ENCODE measurements at places on chromosomes 1 and 21. TPM values are rescaled to one million over a fixed set of nuclear protein-coding genes. Genes with fewer than 3 reads are reported as not detected.

GRCh38 chr1:103516693-103517092 lies 8.8 kb upstream of the RNPC3 start:
- DNase-seq, result peak; percentile 73

- DNase-seq, result no peak
Observed at GRCh38 chr1:156608036-156608674, 6.9 kb upstream of the GPATCH4 start.

Gene LAPTM5
- polyA plus RNA-seq, result 0.40 TPM

DNA sequence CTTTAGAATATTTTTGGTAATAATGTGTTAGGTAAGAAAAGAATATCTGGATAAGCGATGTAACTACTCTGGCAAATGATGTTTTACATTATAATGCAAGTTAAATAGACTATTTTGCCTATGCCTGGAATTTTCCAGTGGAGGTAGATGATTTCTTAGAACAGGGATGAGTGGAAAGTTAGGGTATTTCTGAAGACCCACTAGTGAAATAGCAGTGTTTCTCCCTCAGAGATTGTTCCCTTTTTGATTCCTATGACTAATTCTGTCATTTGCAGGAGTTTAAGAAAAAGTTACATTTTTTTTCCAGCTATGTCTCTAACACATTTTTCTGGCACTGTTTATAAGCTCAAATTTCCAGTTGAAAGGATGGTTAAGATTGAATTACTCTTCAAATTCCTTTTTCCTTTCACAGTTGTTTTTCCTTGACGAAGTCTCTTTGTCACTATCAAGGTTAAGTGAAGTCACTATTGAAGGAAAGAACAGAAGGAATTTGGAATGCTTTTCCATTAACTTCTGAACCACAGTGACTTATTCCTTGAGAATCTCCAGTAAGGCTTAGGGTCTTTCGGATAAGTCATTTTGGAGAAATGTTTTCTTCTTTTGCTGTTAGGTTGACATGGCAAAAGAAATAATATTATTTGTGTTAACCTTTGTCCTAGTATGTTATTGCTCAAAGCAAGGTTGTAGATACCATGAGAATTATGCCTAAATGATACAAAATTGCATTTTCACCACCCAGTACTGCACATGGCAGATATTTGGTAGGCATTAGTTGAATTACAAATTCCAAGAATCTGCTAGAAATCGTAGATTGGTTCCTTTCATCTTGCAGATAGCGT lies 42.9 kb upstream of the ZNF326 start:
- no peak for DNase-seq

- DNase-seq, result no peak
Observed at GRCh38 chr1:18936814-18937481, 19.5 kb downstream of the IFFO2 start.

- DNase-seq, result no peak
Observed at GRCh38 chr1:243601720-243602119, 248.3 kb downstream of the AKT3 start.

- no peak for DNase-seq
Observed at GRCh38 chr21:24339406-24339805, 1267.9 kb downstream of the MRPL39 start.

- no peak for DNase-seq
Observed at GRCh38 chr1:202642619-202643291, 67.5 kb downstream of the SYT2 start.

- DNase-seq, result peak; percentile 17
Observed at GRCh38 chr1:181324797-181325616, 158.3 kb upstream of the CACNA1E start.

GRCh38 chr1:207393610-207394009 lies 60.5 kb upstream of the CR2 start:
- DNase-seq, result peak; percentile 88

DNA sequence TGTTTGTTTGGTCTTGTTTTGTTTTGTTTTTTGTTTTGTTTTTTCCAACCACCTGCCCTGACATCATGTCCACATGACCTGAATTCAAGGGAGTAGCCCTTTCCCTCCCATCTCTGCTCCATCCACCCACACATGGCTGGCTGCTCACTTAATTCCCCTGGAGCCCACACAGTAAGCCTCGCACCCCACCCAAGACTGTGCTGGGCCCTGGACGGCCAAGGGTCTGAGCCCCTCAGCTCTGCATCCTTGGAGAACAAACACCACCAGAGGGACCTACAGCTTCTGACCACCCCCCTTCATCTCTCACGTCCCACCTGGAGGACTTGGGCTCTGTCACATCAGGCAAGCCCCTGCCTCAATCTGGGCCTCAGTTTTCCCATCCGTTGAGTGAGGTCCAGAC lies 39.1 kb downstream of the MATN1 start:
- DNase-seq, result no peak

DNA sequence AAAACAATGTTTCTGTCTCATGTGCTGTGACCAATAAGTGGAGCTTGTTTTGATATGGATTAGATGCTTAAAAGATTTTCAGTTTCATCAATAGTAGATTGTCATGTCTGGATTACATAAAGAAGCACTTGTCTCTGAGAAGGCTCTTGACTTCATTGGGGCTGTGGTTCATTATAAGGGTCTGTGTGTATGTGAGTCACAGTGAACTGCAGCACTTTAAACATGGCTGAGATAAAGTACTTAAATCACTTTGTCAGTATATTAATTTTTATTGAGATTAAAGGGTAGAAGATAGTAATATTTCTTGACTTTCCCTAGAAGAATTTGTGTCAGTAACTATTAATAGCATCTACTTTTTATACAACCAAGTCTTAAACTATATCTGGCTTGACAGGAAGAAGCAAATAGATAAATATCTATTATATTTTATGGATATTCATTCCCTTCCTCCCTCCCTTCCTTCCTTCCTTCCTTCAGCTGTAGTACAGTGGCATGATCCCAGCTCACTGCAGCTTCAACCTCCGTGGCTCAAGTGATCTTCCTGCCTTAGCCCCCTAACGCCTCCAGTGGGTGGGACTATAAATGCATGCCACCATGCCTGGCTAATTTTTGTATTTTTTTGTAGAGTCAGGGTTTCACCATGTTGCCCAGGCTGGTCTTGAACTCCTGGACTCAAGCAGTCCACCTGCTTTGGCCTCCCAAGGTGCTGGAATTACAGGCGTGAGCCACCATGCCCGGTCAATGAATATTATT lies 48.8 kb downstream of the ZFYVE9 start:
- no peak for DNase-seq

DNA sequence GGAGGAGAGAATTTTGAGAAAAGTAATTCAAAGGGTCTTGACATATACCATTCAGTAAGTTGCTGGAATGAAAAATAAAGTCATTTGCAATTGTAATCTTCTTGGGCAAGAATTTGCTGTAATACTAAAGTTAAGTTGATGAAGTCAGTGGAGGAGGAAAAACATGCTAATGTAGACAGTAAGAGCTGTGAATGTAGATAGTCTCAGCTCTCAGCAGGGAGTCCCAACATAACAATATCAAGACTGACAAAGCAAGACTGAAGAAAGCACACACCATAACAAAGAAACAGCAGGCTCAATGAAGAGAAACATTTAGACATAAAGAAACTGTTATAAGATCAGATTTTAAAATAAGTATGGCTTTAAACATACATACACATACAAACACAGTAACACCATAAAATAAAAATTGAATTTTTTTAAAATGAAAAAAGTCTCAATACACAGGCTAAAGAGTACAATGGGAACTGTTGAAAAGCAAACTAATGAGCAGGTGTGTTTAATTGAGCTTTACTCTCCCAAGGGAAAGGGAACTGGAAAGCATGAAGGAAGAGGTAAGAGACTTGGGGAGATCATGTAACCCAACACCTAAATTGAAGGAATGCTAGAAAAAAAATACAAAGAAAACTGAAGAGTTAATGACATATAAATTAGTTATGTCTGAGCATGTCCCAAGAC lies 336.3 kb upstream of the NCAM2 start:
- DNase-seq, result no peak

DNA sequence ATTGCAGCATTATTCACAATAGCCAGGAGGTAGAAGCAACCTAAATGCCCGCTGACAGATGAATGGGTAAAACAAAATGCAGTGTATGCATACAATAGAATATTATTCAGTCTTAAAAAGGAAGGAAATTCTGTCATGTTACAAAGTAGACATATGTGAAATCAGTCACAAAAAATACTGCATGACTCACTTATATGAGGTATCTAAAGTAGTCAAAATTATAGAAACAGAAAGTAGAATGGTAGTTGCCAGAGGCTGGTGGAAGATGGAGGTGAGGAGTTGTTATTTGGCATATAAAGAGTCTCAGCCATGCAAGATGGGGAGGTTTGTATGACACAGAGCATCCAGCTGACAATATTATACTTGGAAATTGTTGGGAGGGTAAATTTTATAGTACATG lies 43.0 kb upstream of the EGLN1 start:
- DNase-seq, result no peak

DNA sequence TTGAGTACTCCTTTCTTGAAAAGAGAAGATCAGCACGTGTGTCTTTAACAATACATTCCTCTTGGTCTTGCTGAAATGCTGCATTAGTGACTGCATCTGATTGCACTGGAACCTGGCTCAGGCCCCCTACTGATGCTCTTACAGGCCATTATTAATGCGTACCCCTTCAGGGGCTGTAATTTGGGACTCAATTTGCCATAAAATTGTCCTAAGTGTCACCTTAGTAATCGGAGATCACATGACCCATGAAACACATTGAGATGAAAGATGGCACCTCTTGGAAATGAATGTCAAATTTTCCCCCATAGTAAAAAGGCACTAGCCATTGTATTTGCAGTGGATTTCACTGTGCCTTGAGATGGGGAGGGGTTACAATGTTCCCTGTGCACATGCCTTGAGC lies 563.3 kb downstream of the KIF26B start:
- no peak for DNase-seq

Measured in keratinocyte (primary cell).